ENCODE measurements at places on chromosomes 2 and 18. TPM values are rescaled to one million over a fixed set of nuclear protein-coding genes. Genes with fewer than 3 reads are reported as not detected.

Gene PIEZO2
- total RNA-seq: 78.1 TPM

Gene MREG
- total RNA-seq: 3.4 TPM

Gene EMILIN1
- 122 TPM for total RNA-seq

Gene ABHD1
- not detected for total RNA-seq

Gene ANKRD12
- total RNA-seq: 65.9 TPM

All from urinary bladder (tissue), 4 donors.